Psoas muscle (tissue), 8 donors: ENCODE measurements at places on chromosomes 5 and 9. TPM values are rescaled to one million over a fixed set of nuclear protein-coding genes. Genes with fewer than 3 reads are reported as not detected.

The PCDHGA2 gene
- total RNA-seq = 1.6 TPM

- no peak for DNase-seq
- H3K4me3 ChIP-seq = no peak overlapping the region
- H3K4me1 ChIP-seq = no peaks in the 10 kb centered on the region
- no peaks in the 10 kb centered on the region for H3K36me3 ChIP-seq
- H3K27me3 ChIP-seq = no peaks in the 10 kb centered on the region
Measured at GRCh38 chr9:134778156-134778555, 102.5 kb upstream of the FCN2 start.

- H3K27ac ChIP-seq = no peak overlapping the region
- H3K4me3 ChIP-seq = no peak overlapping the region
- H3K36me3 ChIP-seq = no peaks in the 10 kb centered on the region
- no peak for DNase-seq
- no peaks in the 10 kb centered on the region for H3K4me1 ChIP-seq
- no peaks in the 10 kb centered on the region for H3K27me3 ChIP-seq
Measured at GRCh38 chr9:3884736-3885135, 358.9 kb upstream of the RFX3 start.

- DNase-seq = no peak
- no peak overlapping the region for H3K27ac ChIP-seq
- H3K36me3 ChIP-seq = no peaks in the 10 kb centered on the region
- H3K4me3 ChIP-seq = no peak overlapping the region
Measured at GRCh38 chr5:71810471-71811195, 91.6 kb downstream of the CARTPT start.

The POMT1 gene
- total RNA-seq = 10.9 TPM

DNA sequence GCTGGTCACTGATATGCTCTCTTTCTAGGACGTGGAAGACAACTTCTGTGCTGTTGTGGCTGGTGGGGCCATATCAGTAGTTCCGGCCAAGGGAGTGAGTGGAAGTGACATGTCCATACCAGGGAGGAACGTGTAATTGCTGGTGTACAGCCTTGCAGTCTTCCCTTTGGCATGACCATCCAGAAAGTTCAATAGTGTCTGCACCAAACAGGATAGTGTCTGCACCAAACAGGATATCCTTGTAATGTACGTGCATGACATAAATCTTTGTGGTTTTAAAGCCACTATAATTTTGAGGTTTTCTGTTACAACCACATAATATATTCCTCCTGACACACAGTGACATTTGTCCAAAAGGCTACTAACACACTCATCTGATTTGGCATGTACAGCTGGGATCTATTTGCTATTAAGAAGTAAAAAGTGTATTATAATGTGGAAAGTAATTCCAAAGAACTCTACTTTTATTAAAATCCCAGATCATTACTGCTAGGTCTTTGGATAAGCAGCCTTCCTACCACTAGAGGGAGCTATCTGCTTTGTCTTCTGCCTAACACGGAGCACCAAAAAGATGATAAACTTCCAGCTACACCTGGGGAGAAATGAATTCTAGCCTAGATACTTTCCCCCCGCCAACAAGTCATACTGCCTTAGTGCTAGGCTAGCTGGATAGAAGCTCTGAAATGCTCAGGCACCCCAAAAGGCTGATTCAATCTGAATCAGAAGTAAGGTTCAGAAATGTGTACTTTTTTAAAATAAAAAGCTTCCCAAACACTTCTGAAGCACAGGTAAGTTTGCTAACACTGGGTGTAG, 52.7 kb downstream of the RNF145 start:
- no peak overlapping the region for H3K4me3 ChIP-seq
- H3K4me1 ChIP-seq = no peaks in the 10 kb centered on the region
- no peaks in the 10 kb centered on the region for H3K27me3 ChIP-seq
- no peak overlapping the region for H3K27ac ChIP-seq
- H3K36me3 ChIP-seq = peaks cover 48% of the 10 kb centered on the region
- no peak for DNase-seq

The OR1J2 gene
- total RNA-seq = not detected

The SLC6A3 gene
- total RNA-seq = not detected

GRCh38 chr9:125681086-125681622, 25.9 kb downstream of the MAPKAP1 start:
- no peak overlapping the region for H3K27ac ChIP-seq
- no peaks in the 10 kb centered on the region for H3K36me3 ChIP-seq
- DNase-seq = no peak
- no peak overlapping the region for H3K4me3 ChIP-seq
- no peaks in the 10 kb centered on the region for H3K4me1 ChIP-seq

GRCh38 chr5:156913719-156914370, 49.2 kb downstream of the TIMD4 start:
- no peaks in the 10 kb centered on the region for H3K36me3 ChIP-seq
- no peak overlapping the region for H3K4me3 ChIP-seq
- no peak for DNase-seq
- H3K27ac ChIP-seq = no peak overlapping the region

The LRRC14B gene
- 13.4 TPM for total RNA-seq

GRCh38 chr9:74281674-74282073, 215.5 kb upstream of the RORB start:
- no peaks in the 10 kb centered on the region for H3K36me3 ChIP-seq
- no peak overlapping the region for H3K4me3 ChIP-seq
- no peak for DNase-seq
- H3K27me3 ChIP-seq = no peaks in the 10 kb centered on the region
- H3K4me1 ChIP-seq = no peaks in the 10 kb centered on the region
- H3K27ac ChIP-seq = no peak overlapping the region

DNA sequence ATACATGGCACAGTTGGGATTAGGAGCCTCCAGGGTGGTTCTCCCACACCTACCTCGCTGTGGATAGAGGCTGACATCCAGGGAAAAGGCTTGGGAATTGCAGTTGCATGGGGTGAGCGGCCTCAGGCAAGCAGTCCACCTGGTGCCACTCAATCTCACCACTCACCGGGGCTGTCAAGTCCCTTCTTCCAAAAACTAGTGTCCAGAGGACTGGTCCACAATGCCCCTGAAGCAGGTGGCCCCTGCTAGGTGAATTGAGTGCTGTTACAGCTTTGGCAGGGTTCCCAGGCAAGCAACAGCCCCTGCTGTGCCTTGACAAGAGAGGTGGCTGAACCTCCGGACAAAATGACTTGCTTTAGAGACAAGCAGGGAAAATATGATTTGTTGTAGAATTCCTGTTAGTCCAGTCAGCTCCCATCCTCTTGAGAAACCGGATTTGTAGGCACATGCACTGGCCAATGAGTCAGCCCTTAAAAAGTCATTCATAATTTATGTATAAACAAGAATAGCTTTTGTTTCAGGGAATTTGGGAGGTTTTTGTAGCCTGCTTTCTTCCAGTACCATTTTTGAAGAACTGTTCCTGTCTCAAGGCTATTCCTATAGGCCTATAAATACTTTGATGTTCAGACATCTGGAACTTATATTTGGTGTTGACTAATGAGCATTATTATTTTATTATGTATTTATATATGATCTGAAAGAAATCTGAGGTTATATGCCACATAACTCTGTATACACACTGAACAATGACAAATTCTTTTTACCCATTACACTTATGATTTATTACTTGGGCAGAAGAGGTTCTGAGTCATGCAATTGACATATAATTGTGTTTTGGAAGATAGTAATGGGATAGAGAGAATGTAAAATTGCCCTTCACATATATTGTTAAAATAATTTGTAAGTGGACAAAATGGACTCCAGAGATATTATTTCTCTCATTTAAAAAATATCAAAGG, 411.1 kb downstream of the ACTL7B start:
- H3K36me3 ChIP-seq = no peaks in the 10 kb centered on the region
- H3K27ac ChIP-seq = no peak overlapping the region
- H3K27me3 ChIP-seq = no peaks in the 10 kb centered on the region
- DNase-seq = no peak

- no peaks in the 10 kb centered on the region for H3K27me3 ChIP-seq
- H3K4me1 ChIP-seq = no peaks in the 10 kb centered on the region
- H3K4me3 ChIP-seq = no peak overlapping the region
- no peak for DNase-seq
- no peak overlapping the region for H3K27ac ChIP-seq
Measured at GRCh38 chr9:14812806-14813205, 90.3 kb upstream of the CER1 start.

DNA sequence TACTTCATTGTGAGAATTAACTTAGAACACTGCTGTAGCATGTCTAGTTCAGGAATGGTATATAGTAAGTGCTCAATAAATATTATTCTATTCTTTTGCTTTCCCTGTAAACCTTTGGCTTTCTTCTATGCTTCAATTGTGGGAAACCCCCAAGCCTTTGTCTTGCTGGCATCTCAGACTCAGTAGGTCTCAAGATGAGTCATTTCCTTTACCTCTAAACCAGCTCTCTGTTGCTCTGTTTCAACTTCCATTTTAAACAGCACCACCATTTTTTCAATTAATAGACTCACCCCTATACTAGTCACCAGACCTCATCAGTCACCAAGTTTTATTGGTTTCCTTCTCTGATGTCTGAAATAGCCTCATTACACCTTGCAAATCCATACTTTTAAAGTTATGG, 43.5 kb downstream of the DMAC1 start:
- no peaks in the 10 kb centered on the region for H3K27me3 ChIP-seq
- no peaks in the 10 kb centered on the region for H3K4me1 ChIP-seq
- H3K27ac ChIP-seq = no peak overlapping the region
- no peak for DNase-seq
- no peaks in the 10 kb centered on the region for H3K36me3 ChIP-seq

DNA sequence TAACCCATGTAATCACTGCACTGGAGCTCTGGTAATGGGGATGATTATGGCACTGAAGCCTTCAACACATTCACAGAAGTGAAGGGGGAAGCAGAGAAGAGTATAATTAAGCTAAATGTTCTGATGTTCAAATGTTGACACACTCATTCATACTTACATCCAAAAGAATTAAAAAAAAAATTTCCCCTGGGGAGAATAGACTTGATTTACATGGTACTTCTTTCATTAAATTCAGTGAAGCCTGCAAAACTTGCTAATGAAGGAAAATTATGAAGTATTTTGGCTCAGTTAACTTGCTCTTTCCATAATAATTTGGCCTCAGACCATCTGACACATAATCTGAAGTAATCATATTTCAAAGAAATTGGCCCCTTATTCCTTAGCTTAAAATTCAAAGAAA, 428.8 kb downstream of the SH3GL2 start:
- no peak overlapping the region for H3K27ac ChIP-seq
- H3K4me3 ChIP-seq = no peak overlapping the region
- no peaks in the 10 kb centered on the region for H3K4me1 ChIP-seq
- DNase-seq = no peak

DNA sequence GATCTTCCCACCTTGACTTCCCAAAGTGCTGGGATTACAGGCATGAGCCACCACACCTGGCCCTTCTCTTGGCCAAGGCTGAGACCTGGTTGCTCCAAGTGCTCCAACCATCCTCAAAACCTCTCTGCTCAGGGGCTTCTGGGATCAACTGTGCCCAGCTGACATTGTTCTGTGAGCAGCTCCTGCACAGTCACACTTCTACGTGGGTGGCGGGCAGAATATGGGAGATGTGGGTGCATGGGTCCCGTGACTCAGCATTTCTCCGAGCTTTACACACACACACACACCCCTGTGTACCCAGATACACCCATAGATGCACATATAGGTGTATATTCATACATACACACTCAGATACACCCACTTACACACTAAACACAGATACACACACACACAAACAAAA, 10.5 kb upstream of the MYORG start:
- no peak overlapping the region for H3K27ac ChIP-seq
- H3K4me1 ChIP-seq = no peaks in the 10 kb centered on the region
- H3K4me3 ChIP-seq = no peak overlapping the region
- no peaks in the 10 kb centered on the region for H3K27me3 ChIP-seq
- no peaks in the 10 kb centered on the region for H3K36me3 ChIP-seq

DNA sequence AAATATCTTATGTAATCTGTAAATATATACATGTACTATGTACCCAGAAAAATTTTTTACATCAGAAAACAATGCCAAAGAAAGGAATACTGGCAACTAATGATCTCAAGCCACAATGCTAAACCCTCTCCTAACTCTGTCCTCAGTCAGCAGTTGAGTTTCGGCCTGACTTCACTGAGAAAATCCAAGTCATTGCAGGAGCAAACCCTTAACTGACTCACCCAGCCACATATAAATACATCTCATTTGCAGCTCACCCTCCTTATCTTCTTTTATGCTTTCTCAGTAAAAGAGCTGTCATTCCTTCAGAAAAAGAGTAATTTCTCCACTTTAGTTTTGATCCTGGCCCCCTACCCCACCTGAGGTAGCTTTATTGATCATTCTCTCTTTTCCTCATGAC, 46.1 kb upstream of the TMED7 start:
- no peak overlapping the region for H3K27ac ChIP-seq
- H3K4me3 ChIP-seq = no peak overlapping the region
- no peaks in the 10 kb centered on the region for H3K27me3 ChIP-seq
- no peak for DNase-seq
- no peaks in the 10 kb centered on the region for H3K36me3 ChIP-seq

GRCh38 chr9:89592213-89592815, 12.5 kb upstream of the GADD45G start:
- no peaks in the 10 kb centered on the region for H3K4me1 ChIP-seq
- H3K27me3 ChIP-seq = no peaks in the 10 kb centered on the region
- H3K4me3 ChIP-seq = no peak overlapping the region
- no peak overlapping the region for H3K27ac ChIP-seq
- H3K36me3 ChIP-seq = no peaks in the 10 kb centered on the region

The IL17B gene
- not detected for total RNA-seq

The SH3GL2 gene
- not detected for total RNA-seq

- H3K4me1 ChIP-seq = no peaks in the 10 kb centered on the region
- no peaks in the 10 kb centered on the region for H3K36me3 ChIP-seq
- H3K27ac ChIP-seq = no peak overlapping the region
- no peak for DNase-seq
Measured at GRCh38 chr5:83007755-83008154, 69.4 kb downstream of the TMEM167A start.

GRCh38 chr5:27267209-27267824, 228.9 kb upstream of the CDH9 start:
- H3K4me3 ChIP-seq = no peak overlapping the region
- DNase-seq = no peak
- H3K4me1 ChIP-seq = no peaks in the 10 kb centered on the region
- H3K36me3 ChIP-seq = no peaks in the 10 kb centered on the region
- no peak overlapping the region for H3K27ac ChIP-seq

- no peaks in the 10 kb centered on the region for H3K36me3 ChIP-seq
- H3K27ac ChIP-seq = peak overlapping the region; percentile 51
- H3K4me3 ChIP-seq = no peak overlapping the region
- DNase-seq = no peak
- no peaks in the 10 kb centered on the region for H3K27me3 ChIP-seq
Measured at GRCh38 chr9:127004946-127005769, 90.6 kb downstream of the RALGPS1 start.

The ZFP2 gene
- 1.2 TPM for total RNA-seq
